ENCODE measurements at places on chromosomes 2 and 18.

DNA sequence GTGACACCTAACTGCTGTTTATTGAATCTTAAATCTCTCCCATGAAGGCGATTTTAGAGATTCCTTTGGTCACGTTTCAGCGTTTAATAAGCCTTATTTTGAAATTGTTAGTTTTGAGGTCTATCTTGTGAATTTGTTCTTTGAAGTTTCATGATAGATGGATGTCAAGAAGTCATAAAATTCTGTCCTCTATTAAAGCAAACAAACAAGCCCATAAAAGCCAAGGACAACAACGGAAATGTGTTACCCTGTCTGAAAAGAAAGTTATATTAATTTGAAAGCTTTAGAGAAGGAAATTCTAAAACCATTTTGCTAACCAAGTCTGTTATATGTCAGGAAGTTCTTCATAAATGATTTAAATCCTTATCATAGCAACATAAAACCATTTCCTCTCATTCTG is 7.0 kb upstream of the CAVIN2 start:
- no peak for DNase-seq

DNA sequence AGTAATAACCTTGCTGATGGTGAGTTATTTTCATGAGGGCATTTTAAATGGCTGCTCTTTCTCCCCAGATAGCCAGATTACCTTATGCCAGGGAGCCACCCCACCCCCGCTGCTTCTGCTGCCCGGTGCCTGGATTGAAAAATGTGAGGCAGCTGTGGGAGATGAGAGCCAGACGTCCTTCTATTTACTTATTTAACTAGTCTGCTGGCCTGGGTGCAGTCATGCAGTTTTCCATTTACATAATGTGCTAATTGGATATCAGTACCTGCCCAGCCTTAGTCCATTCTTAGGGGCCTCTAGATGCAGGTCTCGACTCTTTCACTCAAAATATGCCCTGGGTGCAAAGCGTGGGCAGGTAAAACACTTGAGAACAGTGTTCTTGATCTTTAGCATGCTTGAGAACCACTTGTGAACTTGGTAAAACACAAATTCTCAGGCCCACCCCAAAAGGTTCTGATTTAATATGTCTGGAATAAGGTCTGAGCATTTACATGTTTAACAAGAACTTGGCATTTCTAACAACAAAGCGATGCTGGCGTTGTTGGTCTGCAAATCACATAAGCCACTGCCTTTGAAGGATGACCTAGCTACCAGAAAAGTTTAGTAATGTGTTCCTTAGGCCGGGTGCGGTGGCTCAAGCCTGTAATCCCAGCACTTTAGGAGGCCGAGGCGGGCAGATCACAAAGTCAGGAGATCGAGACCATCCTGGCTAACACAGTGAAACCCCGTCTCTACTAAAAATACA is 154.3 kb downstream of the NRP2 start:
- DNase-seq, result peak; percentile 68

GRCh38 chr2:71064110-71064611 is 4.3 kb upstream of the NAGK start:
- no peak for DNase-seq

DNA sequence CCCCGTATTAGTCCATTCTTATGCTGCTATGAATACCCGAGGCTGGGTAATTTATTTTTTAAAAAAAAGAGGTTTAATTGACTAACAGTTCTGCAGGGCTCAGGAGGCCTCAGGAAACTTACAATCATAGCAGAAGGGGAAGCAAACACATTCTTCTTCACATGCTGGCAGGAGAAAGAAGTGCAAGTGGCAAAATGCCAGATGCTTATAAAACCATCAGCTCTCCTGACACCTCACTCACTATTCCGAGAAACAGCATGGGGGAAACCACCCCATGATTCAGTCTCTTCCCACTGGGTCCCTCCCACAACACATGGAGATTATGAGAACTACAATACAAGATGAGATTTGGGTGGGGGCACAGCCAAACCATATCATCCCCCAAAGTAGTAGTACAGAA is 2148.5 kb upstream of the PIK3C3 start:
- DNase-seq, result no peak

DNA sequence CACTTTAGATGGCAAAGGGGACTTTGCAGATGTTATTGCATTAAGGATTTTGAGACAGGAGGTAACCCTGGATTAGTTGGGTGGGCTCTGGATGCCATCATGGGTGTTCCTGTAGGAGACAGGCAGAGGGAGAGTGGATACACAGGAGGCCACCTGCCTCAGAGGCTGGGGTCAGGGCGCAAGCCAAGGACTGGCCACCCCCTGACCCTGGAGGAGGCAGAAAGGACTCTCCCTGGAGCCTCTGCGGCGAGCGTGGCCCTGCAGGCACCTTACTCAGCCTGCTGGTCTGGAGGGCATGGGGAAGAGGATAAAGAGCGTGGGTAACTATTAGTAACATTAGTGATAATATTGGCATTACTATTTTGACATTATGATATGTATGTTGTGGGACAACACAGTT is 21.6 kb upstream of the OTOS start:
- no peak for DNase-seq

DNA sequence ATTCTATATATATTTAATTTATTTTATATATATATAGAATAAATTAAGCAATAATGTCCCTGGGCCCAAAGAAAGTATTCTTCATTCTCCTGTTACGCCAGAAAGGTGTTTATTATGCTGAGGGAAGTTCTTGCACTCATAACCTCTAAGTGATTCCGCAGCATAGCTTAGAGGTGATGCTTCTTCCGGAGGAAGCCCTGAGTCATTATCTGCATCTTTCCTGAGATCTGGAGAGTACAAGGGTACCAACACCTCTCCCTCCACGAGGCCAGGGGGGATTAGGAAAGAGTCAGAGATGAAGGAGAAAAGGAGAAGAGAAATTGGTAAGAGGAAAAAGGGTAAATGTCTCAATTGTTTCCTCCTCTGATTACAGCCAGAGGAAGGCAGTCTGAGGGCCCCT is 43.1 kb upstream of the RTN4 start:
- no peak for DNase-seq

- peak; percentile 86 for DNase-seq
These were observed 15.9 kb upstream of the C1QL2 start for GRCh38 chr2:119174216-119174992.

Data from Karpas-422 (cell line).